ENCODE measurements at places on chromosomes 1 and 21.

DNA sequence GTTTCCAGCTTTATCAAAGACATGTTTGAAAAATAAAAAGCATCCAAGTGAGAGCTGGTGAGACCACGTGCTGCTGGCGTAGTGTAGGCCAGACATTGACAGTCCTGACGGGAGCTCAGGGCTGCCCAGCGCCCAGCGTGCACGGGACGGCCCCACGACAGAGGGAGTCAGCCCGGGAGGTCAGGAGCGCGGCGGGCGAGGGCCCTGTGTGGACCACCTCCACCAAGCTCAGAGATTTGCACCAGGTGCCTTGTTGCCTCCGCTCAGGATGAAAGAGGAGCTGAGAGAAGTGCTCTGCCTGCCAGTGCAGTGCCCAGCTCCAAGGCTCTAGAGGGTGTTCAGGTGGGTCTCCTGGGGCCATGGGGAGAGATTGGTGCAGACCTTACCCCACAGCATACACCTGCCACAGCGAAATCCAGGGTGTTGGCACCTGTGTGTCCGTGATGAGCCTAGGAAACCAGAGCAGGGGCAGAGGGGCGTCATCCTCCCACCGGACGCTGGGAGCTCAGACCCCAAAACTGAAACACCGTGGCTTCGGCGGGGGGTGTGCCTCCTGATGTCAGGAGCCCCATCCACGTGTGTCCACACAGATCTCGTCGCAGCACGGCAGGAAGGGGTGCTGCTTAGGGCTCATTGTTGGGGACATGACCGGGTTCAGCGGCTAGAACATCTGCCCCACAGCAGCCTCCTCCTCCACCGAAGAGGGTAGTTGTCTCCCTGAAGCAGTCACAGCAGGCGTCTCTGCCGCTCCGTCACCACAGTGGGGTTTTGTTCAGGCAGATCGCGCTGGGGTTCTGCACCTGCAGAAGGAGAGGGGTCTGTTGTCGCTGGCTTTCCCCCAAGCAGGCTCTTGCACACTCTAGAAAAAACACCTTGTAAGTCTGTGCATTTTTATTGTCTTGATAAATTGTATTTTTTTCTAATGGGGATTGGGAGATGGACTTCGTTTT is 64.2 kb downstream of the POFUT2 start:
- DNase-seq = no peak

DNA sequence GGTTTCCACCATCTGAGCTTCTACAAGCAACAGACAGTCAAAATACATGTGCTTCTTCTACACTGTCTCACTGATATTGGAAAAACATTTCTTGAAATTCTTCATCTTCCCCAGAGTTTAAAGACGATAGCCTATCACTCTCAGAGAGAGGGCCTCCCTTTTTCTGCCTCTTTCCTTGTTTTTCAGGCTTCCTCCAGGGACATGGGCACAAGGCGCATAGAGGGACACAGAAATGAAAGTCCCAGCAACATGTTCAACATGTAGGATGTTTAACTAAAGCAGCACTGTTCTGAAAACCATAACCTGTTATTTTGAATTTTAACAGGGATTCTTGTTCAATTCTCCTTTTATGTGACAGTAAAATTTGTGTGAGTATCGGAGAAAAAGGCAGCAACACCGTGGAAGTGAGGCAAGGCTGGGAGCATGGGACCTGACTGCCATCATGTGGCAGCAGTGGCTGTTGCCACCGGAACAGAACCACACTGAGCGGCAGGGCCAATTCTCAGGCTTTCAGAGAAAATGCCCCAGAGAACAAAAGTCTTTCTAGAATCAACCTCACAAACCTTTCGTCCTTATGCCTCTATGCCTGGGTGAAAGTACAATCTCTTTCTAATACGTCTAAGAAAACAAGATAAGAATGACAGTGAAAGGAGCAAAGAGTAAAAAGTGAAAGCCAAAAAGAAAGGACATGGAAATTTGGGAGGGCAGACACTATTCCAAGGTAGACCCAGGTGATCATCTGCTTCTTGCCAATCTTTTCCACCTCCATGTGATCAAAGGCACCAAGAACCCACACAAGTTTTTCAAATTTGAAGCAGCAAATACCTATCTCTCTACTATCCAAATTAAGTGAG is 54.5 kb downstream of the PCNX2 start:
- no peak for DNase-seq

DNA sequence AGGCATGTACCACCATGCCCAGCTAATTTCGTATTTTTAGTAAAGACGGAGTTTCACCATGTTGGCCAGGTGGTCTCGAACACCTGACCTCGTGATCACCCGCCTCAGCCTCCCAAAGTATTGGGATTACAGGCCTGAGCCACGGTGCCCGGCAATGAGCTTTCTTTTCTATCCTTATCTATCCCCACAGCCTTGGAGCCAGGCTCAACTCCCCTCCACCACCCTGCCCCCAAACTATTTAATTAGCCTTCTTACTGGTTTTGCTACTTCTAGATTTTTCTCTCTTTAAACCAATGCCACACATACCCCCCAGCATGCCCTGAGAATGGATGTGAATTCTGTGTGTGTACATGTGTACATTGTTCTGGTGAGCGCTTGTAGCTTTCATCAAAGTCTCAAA is 5.7 kb upstream of the VANGL2 start:
- DNase-seq = no peak

DNA sequence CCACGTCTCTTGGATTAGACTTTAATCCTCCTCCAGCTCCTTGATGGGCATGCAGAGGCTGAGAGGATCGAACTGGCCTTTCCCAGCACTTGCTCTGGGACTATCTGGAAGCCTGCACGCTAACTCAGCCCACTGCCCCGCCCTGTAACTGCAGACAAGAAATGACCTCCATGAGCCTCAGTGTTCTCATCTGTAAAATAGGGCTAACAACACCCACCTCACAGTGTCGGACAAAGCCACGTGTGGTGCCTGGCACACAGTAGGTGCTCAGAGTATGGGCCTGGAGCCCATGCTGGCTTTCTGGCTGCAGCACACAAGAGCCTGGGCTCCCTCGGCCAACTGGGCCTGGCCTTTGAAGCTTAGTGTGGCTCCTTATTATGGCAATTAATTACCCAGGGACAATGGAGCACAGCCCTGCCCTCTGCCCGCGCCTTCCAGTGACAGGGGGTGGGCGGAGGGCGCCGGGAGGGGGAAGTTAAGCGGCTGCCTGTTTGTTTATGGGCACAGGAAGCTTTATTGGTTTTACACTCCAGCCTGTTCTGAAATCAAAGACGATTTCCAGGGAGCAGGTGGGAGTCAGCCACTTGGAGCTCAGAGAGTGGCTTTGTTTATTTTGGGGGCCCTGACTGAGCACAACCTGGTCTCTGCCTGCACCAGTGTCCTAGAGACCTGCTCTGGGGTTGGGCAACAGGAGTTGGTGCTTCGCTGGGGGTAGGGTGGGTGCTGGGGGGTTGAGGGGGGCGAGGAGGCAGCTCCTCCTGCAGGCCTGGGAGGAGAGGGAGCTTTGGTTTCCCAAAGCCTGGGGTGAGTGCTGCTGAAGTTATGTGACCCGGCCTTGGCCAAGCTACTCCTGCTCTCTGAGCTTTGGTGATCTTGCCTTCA is 31.0 kb downstream of the PAX7 start:
- DNase-seq = no peak

- no peak for DNase-seq
Measured at GRCh38 chr1:230618537-230618936, 23.7 kb upstream of the COG2 start.

GRCh38 chr21:20971296-20971921 is 26.8 kb upstream of the NCAM2 start:
- no peak for DNase-seq

DNA sequence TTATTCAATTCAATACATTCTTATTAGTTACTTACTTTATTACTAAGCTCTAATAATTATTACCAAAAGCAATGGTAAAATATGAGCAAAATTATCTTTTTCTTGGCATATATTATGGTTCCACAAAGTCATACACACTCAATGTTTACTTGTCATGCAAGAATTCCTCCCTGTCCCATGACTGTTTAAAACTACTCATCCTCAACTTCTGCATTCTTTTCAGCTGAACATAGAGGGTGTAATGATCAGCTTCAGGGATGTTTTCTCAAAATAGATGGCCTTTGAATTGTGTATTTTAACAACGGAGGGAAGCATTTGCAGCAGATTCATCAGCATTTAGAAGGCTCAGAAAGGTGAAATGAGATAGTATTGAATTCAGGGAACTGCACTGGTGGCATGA is 499.0 kb downstream of the RWDD3 start:
- no peak for DNase-seq

DNA sequence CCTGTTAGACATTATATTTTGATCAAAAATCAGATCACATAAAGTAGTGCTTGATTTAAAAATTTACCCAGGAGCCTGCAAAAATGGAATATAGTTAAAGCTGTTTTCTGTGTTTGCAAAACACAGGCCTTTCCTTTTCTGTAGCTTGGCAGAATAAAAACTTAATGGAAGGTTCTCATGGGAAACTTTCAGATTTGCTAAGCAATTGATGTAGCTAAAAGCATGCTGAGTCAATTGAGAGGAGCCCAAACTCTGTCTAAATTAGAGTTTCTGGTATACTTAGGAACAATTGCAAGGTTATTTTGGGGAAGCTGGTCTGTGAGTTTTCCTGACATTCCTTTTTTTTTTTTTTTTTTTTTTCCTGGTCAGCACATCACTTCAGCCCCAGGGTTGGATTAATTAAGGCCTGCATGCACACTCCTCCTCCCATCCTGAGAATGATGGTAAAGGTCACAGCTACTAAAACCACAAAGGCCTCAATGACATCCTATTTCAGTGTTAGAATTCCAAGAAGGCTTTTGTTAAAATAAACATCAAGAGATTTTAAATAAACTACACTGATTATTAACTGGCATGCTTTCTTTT is 608.7 kb downstream of the PLPP3 start:
- DNase-seq = no peak

GRCh38 chr1:42891465-42892138 is 45.2 kb downstream of the ZNF691 start:
- DNase-seq = no peak

DNA sequence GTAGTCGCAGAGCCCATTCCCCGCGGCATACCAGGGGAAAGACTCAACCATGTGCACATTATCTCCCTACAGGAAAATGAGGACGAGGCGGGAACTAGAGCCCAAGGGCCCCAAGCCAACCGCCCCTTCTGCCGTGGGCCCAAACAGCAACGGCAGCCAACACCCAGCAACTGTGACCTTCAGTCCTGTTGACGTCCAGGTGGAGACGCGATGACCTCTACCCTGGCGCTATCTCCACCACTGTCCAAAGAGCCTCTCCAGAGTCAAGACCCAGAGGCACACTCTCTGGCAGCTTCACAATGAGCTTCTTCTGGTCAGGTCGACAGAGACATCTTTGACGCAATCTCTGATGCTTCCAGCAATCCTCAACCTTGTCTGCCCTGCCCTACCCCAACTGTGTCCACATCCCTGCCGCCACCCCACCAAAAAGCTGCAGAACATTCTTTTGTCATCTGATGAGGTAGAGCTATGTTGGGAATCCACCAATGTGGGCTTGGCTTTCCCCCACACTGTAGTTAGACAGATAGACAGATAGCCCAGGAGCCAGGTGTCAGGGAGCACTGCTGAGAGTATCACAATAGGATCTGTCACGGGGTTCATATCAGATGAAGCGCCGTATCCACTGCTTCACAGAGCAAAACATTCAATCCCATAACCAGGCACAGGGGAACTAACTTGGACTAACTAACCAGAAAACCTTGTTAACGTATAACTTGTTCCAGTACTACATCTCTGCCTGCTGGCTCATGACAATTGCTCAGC is 37.4 kb upstream of the SRRM1 start:
- DNase-seq = no peak

GRCh38 chr1:208604295-208604694 is 360.1 kb upstream of the PLXNA2 start:
- DNase-seq = no peak

DNA sequence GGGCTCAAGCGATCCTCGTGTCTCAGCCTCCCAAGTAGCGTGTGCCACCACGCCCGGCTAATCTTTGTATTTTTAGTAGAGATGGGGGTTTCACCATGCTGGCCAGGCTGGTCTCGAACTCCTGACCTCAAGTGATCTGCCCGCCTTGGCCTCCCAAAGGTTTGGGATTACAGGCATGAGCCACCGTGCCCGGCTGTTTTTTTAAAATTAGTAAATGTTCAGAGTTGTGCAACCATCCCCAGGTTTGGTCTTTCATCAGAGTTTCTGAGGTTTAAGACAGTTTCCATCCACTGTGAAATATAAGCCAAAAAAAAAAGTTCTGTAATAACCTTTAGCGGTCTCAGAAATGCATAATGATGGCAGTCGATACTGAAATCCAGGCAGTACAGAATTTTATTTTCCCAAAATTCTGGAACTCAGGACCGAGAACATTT is 550 bp upstream of the SYT11 start:
- no peak for DNase-seq

DNA sequence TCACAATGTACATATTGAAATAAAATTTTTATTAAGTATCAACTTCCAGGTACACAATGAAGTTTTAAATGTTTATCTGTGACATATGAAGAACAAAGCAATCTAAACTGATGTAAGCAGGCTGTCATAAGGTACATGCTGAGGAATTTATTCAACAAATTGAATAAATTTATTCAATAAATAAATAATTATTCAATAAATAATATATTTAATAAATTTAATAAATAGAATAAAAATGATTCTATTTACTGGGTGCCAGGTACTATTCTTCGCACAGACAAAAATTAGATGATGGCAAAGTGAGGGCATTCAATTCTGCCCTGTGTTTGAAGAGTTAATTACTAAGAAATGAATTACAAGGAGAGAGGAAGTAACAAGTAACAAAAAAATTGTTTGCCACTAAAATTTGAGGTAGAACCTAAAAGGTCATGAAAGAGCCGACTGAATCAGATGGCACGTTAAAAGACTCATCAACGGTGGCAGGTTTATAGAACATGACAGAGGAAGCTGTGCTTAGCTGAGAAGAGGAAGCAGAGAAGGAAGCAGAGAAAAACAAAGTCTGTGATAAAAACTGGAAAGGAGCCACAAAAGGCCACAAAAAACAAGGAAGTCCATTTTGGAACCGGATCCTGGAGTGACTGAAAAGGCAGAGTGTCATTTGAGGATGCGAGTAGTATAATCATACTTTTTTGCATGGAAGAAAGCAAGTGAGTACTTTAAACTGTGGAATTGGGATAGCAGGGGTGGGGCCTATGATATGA is 2.2 kb upstream of the USP24 start:
- DNase-seq = no peak

- DNase-seq = no peak
Measured at GRCh38 chr21:19529031-19529430, 1125.4 kb upstream of the TMPRSS15 start.

DNA sequence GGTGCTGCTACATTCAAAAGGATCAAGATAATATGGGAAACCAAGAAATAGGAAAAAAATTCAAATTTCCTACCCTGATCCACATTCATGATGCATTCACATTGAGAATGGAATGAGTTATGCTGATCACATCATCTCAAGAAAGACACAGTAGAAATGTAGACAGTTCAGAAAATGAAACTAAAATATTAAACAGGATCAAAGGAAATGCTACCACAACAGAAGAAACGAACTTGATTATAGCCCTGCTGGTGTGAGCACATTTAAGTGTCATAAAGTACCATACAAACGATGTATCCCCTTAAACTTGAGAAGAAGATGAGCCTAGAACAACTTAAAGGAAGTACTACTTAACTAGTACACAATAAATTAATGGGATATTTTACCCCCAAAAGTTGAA is 21.3 kb downstream of the SYDE2 start:
- DNase-seq = no peak

- DNase-seq = no peak
Measured at GRCh38 chr1:70324683-70325082, 29.8 kb downstream of the ANKRD13C start.

- DNase-seq = no peak
Measured at GRCh38 chr1:155023627-155024026, 10.0 kb downstream of the DCST2 start.

Data from cortex of kidney (tissue), 1 donor.